Lung (tissue), 17 donors: ENCODE measurements at places on chromosomes 7 and 10. TPM values are rescaled to one million over a fixed set of nuclear protein-coding genes. Genes with fewer than 3 reads are reported as not detected.

CHCHD1 gene
- total RNA-seq, result 18.7 TPM

TMEM176A gene
- total RNA-seq, result 33.1 TPM

GRCh38 chr10:131431978-131432690, 120.6 kb upstream of the TCERG1L start:
- no peak overlapping the region for H3K4me3 ChIP-seq
- H3K36me3 ChIP-seq, result no peaks in the 10 kb centered on the region
- H3K27me3 ChIP-seq, result no peaks in the 10 kb centered on the region
- H3K27ac ChIP-seq, result no peak overlapping the region

NOM1 gene
- total RNA-seq, result 21.3 TPM

- H3K27ac ChIP-seq, result no peak overlapping the region
- H3K4me3 ChIP-seq, result no peak overlapping the region
- H3K27me3 ChIP-seq, result no peaks in the 10 kb centered on the region
- peak; percentile 31 for DNase-seq
These were observed 116.7 kb downstream of the SEMA3E start for GRCh38 chr7:83532219-83532618.

DNA sequence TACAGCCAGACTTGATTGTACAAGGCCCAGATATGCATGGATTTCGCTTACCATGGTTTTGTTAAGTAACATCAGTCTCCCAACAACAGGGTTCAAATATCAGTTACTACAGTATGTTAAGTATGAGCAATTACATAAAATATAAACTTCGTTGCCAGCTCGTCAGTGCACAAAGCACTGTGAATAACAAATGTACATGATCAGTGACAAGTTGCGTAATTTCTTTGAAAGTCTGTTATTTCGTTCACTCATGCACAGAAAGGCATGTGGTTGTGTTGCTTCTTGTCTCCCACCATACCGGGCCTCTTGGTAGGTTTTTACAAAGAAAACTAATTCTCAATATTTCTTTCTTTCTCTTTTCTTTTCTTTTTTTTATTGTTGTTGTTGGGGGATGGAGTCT, 12.5 kb upstream of the ZNF487 start:
- H3K36me3 ChIP-seq, result no peaks in the 10 kb centered on the region
- H3K27me3 ChIP-seq, result no peaks in the 10 kb centered on the region
- H3K27ac ChIP-seq, result no peak overlapping the region
- no peak for DNase-seq
- no peak overlapping the region for H3K4me3 ChIP-seq

DNA sequence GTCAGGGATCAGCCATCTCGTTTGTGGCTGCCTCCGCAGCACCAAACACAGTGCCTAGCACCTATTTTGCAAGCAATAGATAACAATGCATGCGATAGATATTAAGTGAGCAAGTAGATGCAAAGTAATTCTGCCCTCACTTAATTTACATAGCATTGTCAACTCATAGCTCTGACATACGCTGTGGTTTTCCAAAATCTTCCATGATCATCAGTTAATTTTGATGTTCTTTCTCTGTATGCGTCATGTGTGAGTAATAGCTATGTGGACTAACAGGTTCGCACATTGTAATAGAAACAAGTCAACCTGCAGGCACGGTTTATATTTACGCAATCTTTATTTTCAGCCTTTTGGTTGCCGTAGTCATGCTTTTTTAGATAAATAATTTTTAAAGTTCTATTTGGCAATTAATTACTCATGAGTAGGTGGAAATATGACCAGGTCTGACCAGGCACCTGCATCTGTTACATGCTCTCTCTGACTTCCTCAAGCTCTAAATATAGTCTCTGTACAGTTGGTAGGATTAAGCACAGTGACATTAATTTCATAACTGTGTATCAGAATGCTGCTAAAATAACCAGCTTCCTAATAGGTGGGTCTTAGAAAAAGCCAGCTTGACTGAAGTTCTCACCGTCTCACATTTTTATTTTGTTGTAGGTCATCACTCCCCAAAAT, 13.3 kb downstream of the MAP3K8 start:
- no peak overlapping the region for H3K4me3 ChIP-seq
- no peaks in the 10 kb centered on the region for H3K27me3 ChIP-seq
- DNase-seq, result no peak
- peaks cover 33% of the 10 kb centered on the region for H3K36me3 ChIP-seq

PHF14 gene
- 27.9 TPM for total RNA-seq

SAP25 gene
- 1.9 TPM for total RNA-seq

DNA sequence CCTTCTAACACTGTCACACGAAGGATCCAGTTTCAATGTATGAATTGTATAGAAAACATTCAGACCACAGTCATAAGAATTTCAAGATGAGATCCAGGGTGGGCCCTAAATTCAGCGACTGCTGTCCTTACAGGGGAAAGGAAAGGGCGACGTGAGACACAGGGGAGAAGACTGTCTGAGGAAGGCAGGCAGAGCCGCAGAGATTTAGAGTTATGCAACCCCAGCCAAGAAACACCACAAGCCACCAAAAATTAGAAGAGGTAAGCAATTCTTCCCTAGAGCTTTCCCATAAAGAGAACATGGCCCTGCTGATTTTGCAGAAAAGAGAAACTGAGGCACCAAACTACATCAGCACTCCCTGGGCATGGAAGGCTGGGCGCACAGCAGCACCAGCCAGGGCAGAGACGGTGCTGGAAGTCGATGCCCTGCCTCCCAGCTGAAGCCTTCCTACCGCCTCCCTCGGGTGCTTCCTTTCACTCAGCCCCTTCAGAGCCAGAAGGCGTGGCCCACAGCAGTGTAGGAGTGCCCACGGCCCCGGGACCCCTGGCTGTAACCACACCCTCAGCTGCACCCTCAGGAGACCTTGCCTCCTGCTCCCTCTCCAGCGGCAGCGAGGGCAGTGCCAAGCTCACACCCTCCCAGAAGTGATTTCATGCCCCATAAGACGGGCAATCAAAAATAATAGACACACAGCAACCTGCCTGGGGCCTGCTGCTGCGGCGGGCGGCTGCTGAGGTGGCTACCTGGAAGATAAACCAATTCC, 81.0 kb upstream of the LRRC4 start:
- H3K4me1 ChIP-seq, result no peaks in the 10 kb centered on the region
- no peak overlapping the region for H3K4me3 ChIP-seq
- DNase-seq, result no peak
- H3K36me3 ChIP-seq, result no peaks in the 10 kb centered on the region

- peak; percentile 51 for DNase-seq
- H3K4me3 ChIP-seq, result no peak overlapping the region
- peaks cover 25% of the 10 kb centered on the region for H3K4me1 ChIP-seq
- no peak overlapping the region for H3K27ac ChIP-seq
These were observed 536 bp downstream of the C10orf105 start for GRCh38 chr10:71719042-71719441.

SLC26A5 gene
- total RNA-seq, result 1.1 TPM

TMEM229A gene
- total RNA-seq, result 0.34 TPM

- H3K4me1 ChIP-seq, result peaks cover 11% of the 10 kb centered on the region
- peak overlapping the region; percentile 25 for H3K4me3 ChIP-seq
- H3K27me3 ChIP-seq, result peaks cover 54% of the 10 kb centered on the region
These were observed 717 bp downstream of the ADCY1 start for GRCh38 chr7:45574669-45575500.

GRCh38 chr10:89425000-89425399, 10.6 kb downstream of the IFIT5 start:
- no peak overlapping the region for H3K4me3 ChIP-seq
- peaks cover 13% of the 10 kb centered on the region for H3K4me1 ChIP-seq
- no peak overlapping the region for H3K27ac ChIP-seq
- H3K36me3 ChIP-seq, result peaks cover 6% of the 10 kb centered on the region
- DNase-seq, result no peak

GRCh38 chr10:85235258-85235657, 906.9 kb downstream of the CCSER2 start:
- H3K4me1 ChIP-seq, result no peaks in the 10 kb centered on the region
- DNase-seq, result no peak
- H3K36me3 ChIP-seq, result no peaks in the 10 kb centered on the region

AMZ1 gene
- total RNA-seq, result 0.65 TPM

GRCh38 chr7:22730921-22731654, 4.1 kb downstream of the IL6 start:
- H3K36me3 ChIP-seq, result no peaks in the 10 kb centered on the region
- H3K27ac ChIP-seq, result no peak overlapping the region
- H3K4me3 ChIP-seq, result no peak overlapping the region
- H3K27me3 ChIP-seq, result no peaks in the 10 kb centered on the region

DNA sequence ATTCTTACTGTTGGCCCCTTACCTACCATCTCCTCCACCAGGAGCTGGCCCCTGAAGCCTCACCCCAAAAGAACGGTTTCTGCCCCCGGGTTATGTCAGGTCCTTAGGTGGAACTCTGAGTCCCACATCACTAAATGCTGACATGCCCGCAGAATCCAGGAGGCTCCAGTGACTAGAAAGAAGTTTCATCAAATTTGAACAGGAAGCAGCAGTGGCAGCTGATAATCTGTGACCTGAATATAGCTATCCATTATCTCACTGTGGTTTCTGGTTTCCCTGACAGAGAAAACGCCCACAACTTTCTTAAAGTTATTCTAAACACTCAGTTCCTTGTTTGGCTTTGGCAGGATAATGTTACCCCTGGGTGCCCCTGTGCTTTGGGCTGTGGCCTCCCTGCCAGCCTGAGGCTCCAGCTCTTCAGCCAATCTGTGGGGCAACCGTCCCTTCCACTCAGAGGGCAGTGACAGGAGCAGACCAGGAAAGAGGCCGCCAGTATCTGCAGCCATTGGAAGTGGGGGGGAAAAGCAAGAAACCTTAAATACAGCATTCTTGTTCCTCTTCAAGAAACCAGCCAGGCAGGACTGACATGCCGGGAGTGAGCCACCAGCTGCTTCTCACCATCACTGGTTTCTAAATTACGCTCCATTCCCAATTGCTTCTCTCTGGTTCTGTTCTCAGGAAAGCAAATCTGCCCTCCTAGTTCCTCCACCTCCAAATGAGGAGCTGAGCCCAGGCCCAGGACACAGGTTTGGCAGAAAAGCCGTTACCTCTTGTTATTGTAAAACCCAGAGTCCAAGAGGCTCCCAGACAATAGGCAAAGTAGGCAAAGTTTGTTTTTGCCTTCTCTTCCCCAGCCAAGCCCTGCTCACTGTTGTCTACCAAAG, 41.2 kb upstream of the VCL start:
- no peaks in the 10 kb centered on the region for H3K27me3 ChIP-seq
- no peaks in the 10 kb centered on the region for H3K36me3 ChIP-seq
- no peak overlapping the region for H3K4me3 ChIP-seq

- no peak for DNase-seq
- no peak overlapping the region for H3K4me3 ChIP-seq
- no peaks in the 10 kb centered on the region for H3K36me3 ChIP-seq
- no peak overlapping the region for H3K27ac ChIP-seq
These were observed 679.7 kb upstream of the AUTS2 start for GRCh38 chr7:68918621-68919020.

PNLIPRP2 gene
- 1.0 TPM for total RNA-seq

GRCh38 chr7:16989811-16990413, 108.1 kb upstream of the AGR3 start:
- H3K27me3 ChIP-seq, result no peaks in the 10 kb centered on the region
- H3K36me3 ChIP-seq, result no peaks in the 10 kb centered on the region
- H3K4me1 ChIP-seq, result peaks cover 7% of the 10 kb centered on the region
- peak; percentile 93 for DNase-seq
- no peak overlapping the region for H3K4me3 ChIP-seq
- H3K27ac ChIP-seq, result peak overlapping the region; percentile 45

GRCh38 chr7:26675143-26675887, 189.1 kb downstream of the SKAP2 start:
- H3K27ac ChIP-seq, result no peak overlapping the region
- no peaks in the 10 kb centered on the region for H3K27me3 ChIP-seq
- no peaks in the 10 kb centered on the region for H3K36me3 ChIP-seq
- no peak for DNase-seq
- H3K4me3 ChIP-seq, result no peak overlapping the region
- peaks cover 1% of the 10 kb centered on the region for H3K4me1 ChIP-seq

PRPS1L1 gene
- not detected for total RNA-seq

GRCh38 chr10:119413471-119414080, 128.9 kb downstream of the RGS10 start:
- no peaks in the 10 kb centered on the region for H3K36me3 ChIP-seq
- H3K4me1 ChIP-seq, result peaks cover 37% of the 10 kb centered on the region
- no peak overlapping the region for H3K4me3 ChIP-seq
- H3K27me3 ChIP-seq, result no peaks in the 10 kb centered on the region

DNA sequence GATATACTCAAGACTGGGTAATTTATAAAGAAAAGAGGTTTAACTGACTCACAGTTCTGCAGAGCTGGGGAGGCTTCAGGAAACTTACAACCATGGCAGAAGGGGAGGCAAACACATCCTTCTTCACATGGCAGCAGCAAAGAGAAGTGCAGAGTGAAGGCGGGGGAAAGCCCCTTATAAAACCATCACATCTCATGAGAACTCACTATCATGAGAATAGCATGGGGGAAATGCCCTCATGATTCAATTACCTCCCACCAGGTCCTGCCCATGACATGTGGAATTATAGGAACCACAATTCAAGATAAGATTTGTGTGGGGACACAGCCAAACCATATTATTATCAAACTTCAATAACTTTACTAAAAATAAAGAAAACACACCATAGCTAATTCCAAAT, 30.4 kb upstream of the JAZF1 start:
- H3K27me3 ChIP-seq, result no peaks in the 10 kb centered on the region
- no peak overlapping the region for H3K4me3 ChIP-seq

DNA sequence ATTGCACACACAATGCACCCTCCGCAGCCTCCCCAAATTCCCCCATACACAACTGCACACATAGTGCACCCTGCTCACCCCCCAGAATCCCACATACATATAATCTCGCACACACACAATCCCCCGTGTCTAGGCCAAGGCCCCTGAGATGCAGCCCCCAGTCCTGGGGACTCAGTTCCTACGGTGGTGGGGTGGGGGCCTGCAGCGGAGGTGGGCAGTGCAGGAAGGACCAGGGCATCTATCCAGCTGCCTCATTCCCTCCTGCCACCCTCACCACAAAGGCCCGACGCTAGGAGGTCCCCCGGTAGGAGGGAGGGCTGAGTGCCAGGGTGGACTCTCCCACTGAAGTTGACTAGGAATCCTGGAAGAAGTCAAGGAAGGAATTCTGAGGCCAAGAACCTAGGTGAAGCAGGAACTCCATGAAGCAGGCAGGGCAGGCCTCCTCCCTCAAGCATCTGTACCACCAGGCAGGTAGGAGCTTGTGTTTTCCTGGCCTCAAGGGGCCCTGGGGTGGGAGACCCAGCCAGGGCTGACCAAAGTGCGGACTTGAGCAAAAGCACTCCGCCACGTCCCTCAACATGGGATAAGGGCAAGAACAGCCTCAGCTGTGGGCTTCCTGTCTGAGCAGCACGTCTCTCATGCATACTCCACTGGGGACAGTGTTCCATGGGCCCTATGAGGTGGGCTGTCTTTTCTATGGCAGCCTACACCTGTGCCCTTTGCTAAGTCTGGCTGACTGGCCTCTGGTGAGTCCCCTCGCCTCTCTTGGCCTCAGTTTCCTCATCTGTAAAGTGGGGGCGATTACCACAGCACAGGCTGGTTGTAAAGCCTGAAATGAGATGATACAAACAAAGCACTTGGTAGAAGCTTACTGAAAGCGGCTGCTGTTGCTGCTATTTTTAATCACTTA, 145.7 kb downstream of the MAPK8 start:
- DNase-seq, result no peak
- H3K36me3 ChIP-seq, result no peaks in the 10 kb centered on the region
- H3K4me1 ChIP-seq, result peaks cover 26% of the 10 kb centered on the region
